DND-41 (cell line): ENCODE measurements at places on chromosomes 4 and X.

- no peaks in the 10 kb centered on the region for H3K4me1 ChIP-seq
- no peak overlapping the region for H3K4me3 ChIP-seq
- H3K36me3 ChIP-seq: no peaks in the 10 kb centered on the region
- H3K27ac ChIP-seq: no peak overlapping the region
Measured at GRCh38 chr4:8911316-8912088, 39.9 kb upstream of the HMX1 start.

DNA sequence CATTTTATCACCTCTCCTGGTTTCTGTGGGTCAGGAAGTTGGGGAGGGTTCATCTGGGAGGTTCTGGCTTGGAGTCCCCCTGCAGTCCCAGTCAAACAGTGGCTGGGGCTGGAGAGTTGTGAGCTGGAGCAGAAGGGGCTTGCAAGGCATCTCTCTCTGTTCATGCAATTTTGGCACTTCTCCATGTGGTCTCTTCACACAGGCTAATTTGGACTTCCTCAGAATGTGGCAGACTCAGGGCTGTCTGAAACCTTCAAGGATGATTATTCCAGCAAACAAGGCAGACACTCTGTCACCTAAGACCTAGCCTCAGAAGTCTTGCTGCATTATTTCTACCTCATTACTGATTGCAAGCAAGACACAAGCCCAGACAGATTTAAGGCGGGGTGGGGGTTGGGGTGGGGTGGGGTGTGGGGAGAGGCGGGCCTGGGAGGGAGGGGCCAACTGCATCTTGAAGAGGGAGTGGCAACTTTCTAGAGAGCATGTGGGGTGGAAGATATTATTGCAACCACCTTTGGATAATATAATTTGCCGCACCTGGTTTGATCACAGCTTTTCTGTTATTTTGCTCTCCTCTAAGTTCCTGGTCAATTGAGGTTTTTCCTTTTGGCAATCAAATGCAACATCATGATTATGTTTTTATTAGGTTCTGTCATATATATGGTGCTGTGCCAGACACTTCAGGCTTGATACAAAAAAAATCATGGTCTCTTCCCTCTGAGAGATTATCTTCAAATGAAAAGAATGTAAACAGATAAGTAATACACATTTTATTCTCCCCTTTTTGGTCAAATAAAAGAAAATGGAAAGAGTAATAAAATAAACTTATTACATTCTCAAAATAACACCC is 799.5 kb downstream of the RPA4 start:
- H3K27ac ChIP-seq: no peak overlapping the region
- no peak overlapping the region for H3K4me3 ChIP-seq
- no peaks in the 10 kb centered on the region for H3K27me3 ChIP-seq
- H3K4me1 ChIP-seq: no peaks in the 10 kb centered on the region
- DNase-seq: no peak

DNA sequence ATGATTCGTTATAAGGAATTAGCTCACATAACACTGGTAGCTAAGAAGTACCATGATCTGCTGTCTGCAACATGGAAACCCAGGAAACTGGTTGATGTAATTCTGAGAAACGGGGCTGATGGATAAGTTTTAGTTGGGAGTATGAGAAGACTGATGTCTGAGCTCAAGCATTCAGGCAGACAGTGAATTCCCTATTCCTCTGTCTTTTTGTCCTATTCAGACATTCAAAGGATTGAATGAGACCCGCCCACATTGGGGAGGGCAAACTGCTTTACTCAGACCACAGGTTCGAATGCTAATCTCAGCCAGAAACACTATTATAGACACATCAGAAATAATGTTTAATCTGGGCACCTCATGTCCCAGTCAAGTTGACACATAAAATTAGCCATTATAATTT is 515.5 kb downstream of the STPG2 start:
- H3K27ac ChIP-seq: no peak overlapping the region
- no peaks in the 10 kb centered on the region for H3K36me3 ChIP-seq
- no peaks in the 10 kb centered on the region for H3K4me1 ChIP-seq
- DNase-seq: no peak
- H3K4me3 ChIP-seq: no peak overlapping the region

DNA sequence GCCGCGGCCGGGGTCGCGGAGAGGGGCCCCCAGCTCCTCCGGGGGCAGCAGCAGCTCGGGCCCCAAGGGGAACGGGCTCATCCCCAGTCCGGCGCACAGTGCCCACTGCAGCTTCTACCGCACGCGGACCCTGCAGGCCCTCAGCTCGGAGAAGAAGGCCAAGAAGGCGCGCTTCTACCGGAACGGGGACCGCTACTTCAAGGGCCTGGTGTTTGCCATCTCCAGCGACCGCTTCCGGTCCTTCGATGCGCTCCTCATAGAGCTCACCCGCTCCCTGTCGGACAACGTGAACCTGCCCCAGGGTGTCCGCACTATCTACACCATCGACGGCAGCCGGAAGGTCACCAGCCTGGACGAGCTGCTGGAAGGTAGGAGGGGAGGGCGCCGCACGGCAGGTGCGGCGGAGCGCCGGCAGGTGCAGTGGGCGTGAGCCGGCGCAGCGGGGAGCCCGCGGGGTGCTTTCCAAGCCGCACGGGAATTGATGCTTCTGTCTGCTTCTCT is 886 bp downstream of the DCLK2 start:
- H3K27me3 ChIP-seq: no peaks in the 10 kb centered on the region
- DNase-seq: no peak
- no peak overlapping the region for H3K4me3 ChIP-seq
- H3K27ac ChIP-seq: no peak overlapping the region

DNA sequence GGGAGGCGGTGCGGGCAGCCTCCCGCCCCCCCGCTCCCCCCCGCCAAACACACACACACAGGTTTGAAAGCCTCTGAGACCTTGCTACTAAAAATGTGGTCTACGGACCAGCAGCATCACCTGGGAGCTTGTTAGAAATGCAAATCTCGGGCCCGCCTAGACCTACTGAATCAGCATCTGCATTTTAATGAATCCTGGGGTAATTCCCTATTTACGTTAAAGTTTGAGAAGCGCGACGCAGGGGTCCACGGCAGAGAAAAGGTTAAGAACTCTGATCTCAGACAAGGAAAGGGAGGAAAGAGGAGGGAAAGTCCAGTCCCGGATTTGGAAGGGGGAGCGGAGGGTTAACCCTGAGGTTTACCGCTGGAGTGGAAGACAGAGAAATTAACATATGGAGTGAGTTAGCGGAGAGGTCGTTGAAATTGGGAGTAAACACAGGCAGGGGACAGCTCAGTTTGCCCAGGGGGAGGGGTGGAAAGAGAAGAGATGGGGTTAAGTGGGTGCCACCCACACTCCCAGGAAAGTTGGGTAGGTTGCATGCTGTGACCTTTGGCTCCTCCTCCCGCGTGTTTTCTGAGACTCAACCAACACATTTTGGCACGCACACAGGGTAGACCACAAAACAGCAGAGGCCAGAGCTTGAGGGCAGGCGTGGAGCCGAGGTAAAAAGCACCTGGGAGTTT is 483.6 kb downstream of the BCOR start:
- H3K27ac ChIP-seq: no peak overlapping the region
- H3K4me1 ChIP-seq: no peaks in the 10 kb centered on the region
- no peak for DNase-seq
- no peak overlapping the region for H3K4me3 ChIP-seq
- no peaks in the 10 kb centered on the region for H3K36me3 ChIP-seq

GRCh38 chr4:103076747-103077347 is at the start of gene SLC9B2:
TSS of gene SLC9B2 (minus strand) at chr4:103076761. CDS start at chr4:103067550, 9,211 bp downstream.
- peaks cover 14% of the 10 kb centered on the region for H3K36me3 ChIP-seq
- peak within 1 kb of the TSS; percentile 90 for H3K27ac ChIP-seq
- H3K4me1 ChIP-seq: peaks cover 45% of the 10 kb centered on the region
- no peak for DNase-seq
- peak within 1 kb of the TSS; percentile 76 for H3K4me3 ChIP-seq

- H3K4me3 ChIP-seq: no peak overlapping the region
- no peak overlapping the region for H3K27ac ChIP-seq
- H3K36me3 ChIP-seq: no peaks in the 10 kb centered on the region; the same call in 1 of the 2 replicates
- no peaks in the 10 kb centered on the region for H3K27me3 ChIP-seq
- DNase-seq: no peak
Measured at GRCh38 chr4:150874338-150875226, 140.5 kb downstream of the LRBA start.

GRCh38 chrX:97524340-97524739 is 640.6 kb downstream of the RPA4 start:
- no peak overlapping the region for H3K27ac ChIP-seq
- no peak overlapping the region for H3K4me3 ChIP-seq
- H3K27me3 ChIP-seq: no peaks in the 10 kb centered on the region
- no peaks in the 10 kb centered on the region for H3K36me3 ChIP-seq
- DNase-seq: no peak

DNA sequence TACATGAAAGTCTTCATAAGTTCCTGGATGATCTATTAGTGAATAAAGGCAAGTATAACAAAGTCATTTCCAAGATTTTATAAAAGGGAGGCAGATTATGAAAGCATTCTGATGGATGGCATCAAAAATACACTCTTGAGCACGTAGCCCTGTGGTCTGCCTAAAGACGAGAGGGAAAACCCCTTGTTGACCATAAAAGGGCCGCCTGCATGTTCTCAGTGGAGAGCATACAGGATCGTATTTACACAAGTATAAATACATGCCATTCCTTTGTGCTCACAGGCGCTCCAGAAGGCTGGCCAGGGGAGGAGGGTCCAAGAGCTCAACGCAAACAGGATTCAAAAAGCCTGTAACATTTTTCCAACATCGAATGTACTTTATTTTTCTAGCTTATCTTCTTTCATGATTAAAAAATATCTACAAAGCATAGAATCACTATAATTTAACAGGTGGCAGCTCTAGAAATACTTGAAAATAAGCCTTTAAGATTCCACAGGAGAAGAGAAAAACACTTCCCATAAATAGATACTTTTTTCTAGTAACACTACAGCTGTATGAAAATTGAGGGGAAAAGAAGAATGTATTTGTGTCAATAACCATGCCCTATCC is 29.6 kb downstream of the PDGFC start:
- H3K27me3 ChIP-seq: no peaks in the 10 kb centered on the region
- H3K4me3 ChIP-seq: no peak overlapping the region
- no peak overlapping the region for H3K27ac ChIP-seq
- H3K36me3 ChIP-seq: no peaks in the 10 kb centered on the region

- H3K4me1 ChIP-seq: no peaks in the 10 kb centered on the region
- H3K27ac ChIP-seq: no peak overlapping the region
- no peak for DNase-seq
- no peaks in the 10 kb centered on the region for H3K36me3 ChIP-seq
- no peak overlapping the region for H3K4me3 ChIP-seq
Measured at GRCh38 chr4:5656415-5656814, 51.9 kb downstream of the EVC2 start.

DNA sequence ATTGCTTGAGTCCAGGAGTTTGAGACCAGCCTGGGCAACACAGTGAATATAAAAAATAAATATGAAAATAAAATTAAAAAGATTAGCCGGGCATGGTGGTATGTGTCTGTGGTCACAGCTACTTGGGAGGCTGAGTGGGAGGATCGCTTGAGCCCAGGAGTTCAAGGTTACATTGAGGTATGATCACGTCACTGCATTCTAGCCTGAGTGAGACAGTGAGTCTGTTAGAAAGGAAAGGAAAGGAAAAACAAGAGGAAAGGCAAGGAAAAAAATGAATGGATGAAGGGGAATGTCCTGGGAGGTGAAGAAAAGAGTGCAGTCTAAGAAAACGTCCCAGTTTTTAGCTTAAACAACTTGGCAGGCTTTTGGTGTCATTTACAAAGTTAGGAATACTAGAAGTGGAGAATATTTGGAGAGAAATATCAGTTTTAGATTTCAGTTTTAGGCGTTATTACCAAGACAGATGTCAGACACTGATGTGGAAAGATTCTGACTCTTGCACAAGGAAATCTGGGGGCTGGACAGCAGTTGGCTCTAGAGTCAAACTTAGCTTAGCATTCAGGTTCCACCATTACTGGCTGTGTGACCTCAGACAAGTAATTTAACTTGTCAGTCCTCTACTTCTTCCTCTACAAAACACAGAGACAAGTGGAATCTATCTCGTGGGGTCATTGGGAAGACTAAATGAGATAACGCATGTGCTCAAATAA is 139.0 kb downstream of the TSPAN5 start:
- DNase-seq: no peak
- H3K4me1 ChIP-seq: peaks cover 17% of the 10 kb centered on the region; the same call in 1 of the 2 replicates
- no peaks in the 10 kb centered on the region for H3K27me3 ChIP-seq
- no peak overlapping the region for H3K27ac ChIP-seq

GRCh38 chr4:24055623-24056022 is 165.8 kb upstream of the PPARGC1A start:
- no peaks in the 10 kb centered on the region for H3K36me3 ChIP-seq
- no peak overlapping the region for H3K27ac ChIP-seq

GRCh38 chr4:121209171-121209570 is 45.0 kb upstream of the TNIP3 start:
- H3K4me3 ChIP-seq: no peak overlapping the region
- no peaks in the 10 kb centered on the region for H3K27me3 ChIP-seq
- H3K4me1 ChIP-seq: no peaks in the 10 kb centered on the region
- DNase-seq: no peak
- no peak overlapping the region for H3K27ac ChIP-seq
- H3K36me3 ChIP-seq: no peaks in the 10 kb centered on the region

DNA sequence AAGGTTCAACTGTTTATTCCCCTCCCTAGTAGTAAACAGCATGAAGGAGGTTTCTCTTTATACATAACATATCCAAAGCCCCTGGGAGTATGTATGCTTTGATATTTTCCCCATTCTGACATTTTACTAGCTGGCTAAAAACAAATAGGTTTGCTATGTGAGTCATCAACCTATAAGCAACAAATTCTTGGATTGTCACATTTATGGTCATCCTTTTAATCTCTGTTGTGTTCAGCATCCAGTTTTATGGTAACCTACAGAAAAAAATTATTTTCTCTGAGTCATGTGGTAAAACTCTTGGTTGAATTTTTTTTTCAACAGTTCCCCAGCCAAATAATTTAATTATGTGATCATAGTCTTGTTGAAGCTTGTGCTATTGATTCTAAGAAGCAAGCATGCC is 734.1 kb downstream of the ADGRL3 start:
- H3K36me3 ChIP-seq: no peaks in the 10 kb centered on the region
- no peaks in the 10 kb centered on the region for H3K4me1 ChIP-seq
- no peak overlapping the region for H3K4me3 ChIP-seq
- H3K27ac ChIP-seq: no peak overlapping the region

DNA sequence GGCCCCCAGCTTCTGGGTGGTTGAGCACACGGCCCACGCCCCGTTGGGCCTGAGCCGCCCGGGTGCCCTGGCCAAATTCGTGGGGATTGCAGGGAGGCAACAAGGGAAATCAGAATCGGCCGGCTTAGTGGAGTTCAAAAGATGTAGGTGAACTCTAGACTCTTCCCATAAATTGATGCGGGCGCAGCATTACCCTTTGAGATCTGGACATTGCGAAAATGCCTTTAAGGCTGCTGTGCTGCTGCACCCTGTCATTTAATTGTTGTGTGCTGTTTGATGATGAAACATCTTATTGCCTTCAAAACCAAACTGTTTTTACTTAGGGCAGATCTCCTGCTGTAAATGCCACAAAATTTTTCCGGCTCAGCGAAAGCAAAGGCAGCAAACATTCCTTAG is 409 bp upstream of the MPP1 start:
- H3K27me3 ChIP-seq: no peaks in the 10 kb centered on the region
- peaks cover 42% of the 10 kb centered on the region for H3K4me1 ChIP-seq
- peak overlapping the region; percentile 53 for H3K27ac ChIP-seq
- peak overlapping the region; percentile 83 for H3K4me3 ChIP-seq
- no peak for DNase-seq

GRCh38 chr4:2787230-2788100 is 5.4 kb upstream of the SH3BP2 start:
- DNase-seq: no peak
- H3K4me1 ChIP-seq: peaks cover 5% of the 10 kb centered on the region; the same call in 1 of the 2 replicates
- no peaks in the 10 kb centered on the region for H3K27me3 ChIP-seq
- no peak overlapping the region for H3K4me3 ChIP-seq
- no peak overlapping the region for H3K27ac ChIP-seq
